ELF-1 (cell line): ENCODE measurements at places on chromosomes 11 and 22.
A peak's percentile ranks its signal among the peaks of the same experiment; 100 is the strongest.

- DNase-seq = no peak
Measured at GRCh38 chr11:12435264-12435663, 57.9 kb downstream of the PARVA start.

DNA sequence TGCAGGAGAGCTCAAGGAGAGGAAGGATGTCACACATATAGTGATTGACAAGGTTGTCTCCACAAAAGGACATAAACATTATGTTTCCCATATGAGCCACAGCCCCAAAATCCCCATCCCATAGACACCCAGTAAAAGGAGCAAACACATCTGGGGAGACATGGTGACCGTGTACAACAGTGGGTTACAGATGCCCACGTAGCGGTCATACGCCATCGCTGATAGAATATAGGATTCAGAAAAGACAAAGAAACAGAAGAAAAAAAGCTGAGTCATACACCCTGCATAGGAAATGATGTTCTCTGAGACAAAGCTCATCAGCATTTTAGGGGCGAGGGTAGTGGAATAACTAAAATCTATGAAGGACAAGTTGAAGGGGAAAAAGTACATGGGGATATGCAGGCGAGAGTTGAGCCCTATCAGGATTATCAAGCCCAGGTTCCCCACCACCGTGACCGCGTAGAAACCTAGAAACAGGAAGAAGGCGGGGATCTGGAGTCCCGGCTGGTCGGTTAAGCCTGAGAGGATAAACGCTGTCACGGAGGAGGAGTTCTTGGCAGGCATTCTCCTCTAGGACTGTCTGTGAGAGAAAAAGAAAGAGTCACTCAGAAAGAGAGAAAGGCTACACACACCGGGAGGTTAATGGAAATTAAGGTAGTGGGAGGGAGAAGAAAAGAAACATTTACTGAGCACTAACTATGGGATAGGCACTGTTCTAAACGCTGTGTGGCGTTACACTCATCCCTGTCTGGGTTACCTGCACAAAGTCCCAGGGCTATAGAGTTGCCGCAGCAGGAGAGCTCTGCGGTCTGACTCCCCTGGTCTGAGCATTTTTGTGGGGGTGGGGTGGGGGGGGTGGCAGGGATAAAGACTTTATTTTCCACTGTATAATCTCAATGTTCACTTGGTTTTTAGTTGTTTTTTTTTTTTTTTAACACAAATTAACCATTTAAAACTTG lies 36.1 kb upstream of the OR8B8 start:
- peak; percentile 64 for DNase-seq

DNA sequence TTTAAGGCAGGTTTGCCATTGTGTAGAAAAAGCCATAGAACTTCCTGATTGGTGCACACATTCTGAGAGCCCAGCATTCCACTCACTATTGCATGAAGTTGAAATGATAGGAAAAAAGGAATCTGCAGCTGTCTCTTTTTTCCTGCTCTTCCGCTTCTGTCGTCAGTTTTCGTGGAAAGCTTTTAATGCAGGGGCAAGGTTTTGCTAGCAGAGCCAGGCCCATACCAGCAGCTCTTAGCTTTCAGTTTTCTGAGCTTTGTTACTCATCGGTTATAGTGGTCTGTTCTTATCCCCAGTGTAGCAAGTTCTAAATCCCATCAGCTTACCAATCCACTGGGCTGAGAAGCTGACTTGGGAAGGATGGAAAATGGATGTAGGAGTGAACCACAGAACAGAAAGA lies 162.9 kb upstream of the TTC12 start:
- no peak for DNase-seq

DNA sequence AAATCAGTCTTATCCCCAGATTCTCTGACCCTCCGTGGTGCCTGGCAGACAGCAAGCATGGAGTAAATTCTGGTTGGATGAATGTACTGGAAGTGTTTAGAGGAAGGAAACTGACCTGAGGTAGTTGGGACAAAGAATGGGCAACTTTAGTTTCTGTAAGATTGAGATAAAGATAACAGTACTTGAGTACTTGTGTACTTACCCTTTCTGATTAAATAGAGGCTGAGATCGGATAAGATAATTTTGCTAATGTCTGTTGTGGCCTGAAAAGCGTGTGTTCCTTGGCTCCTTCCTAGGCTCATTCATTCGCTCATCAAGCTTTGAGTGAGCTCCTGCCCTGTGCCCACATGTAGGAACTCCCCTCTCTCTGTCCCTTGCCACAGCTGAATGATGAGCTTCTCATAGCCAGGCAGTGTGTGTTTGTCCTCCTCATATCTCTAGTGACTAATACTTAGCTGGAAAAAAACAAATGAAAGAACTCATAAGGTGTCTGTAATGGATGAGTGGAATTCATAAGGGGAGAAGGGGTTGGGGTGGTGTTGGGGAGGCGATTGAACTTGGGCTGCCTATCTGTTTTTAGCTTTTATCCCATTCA lies 118.1 kb downstream of the DBX1 start:
- DNase-seq = no peak

DNA sequence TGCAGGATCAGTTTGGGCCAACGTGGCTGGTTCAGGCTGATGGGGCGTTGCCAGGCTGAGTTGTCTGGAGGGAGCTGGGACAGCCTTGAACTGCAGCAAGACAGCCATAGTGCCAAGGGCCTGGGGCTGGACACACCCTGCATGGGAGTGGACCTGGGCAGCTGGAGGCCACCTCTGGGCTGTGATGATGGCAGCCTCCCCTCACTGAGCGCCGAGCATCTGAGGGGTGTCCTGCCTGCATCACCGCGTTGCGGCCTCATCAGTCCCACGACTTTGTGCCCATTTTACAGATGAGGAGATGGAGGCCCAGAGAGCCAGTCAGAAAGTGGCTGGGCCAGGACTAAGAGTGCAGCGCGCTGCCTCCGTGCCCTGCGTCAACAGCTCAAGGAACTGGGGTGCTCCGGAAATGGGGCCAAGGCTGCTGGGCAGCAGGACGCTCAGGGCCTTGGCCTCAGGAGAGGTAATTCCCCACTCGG lies 590 bp upstream of the TSPO start:
- DNase-seq = no peak

GRCh38 chr11:131767421-131767820 lies 397.0 kb downstream of the NTM start:
- DNase-seq = no peak

- DNase-seq = peak; percentile 44
Measured at GRCh38 chr11:100639140-100639539, 47.9 kb upstream of the ARHGAP42 start.

DNA sequence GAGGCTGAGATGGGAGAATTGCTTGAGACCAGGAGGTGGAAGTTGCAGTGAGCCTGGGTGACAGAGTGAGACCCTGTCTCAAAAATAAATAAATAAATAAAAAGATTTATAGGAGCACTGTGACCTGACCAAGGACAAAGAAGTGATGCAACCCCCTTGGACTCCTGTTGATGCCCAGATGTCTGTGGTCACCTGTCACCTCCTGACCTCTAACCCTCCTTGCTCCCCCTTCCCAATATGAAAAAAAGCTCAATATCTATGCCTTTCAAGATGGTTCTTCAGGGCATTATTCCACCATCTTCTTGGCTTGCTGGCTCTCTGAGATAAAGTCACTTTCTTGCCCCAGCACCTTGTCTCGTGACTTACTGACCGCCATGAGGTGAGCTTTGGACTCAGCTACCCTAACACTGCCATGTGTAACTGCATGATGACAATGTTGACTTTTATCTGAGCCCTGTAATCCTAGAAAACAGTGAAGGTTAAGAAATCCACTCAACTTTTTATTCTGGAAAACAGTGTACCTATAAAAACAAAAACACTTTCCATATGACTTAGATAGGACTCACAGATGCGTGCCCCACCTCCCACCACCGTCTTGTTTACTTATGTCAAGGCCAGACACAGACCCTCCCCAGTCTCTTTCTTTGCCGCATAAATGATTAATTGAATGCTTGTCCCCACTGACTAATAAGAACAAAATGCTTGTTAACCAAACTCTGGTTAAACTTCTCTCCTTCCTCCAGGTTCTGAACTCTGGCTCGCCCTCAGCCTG lies 360.5 kb downstream of the BUD13 start:
- no peak for DNase-seq

DNA sequence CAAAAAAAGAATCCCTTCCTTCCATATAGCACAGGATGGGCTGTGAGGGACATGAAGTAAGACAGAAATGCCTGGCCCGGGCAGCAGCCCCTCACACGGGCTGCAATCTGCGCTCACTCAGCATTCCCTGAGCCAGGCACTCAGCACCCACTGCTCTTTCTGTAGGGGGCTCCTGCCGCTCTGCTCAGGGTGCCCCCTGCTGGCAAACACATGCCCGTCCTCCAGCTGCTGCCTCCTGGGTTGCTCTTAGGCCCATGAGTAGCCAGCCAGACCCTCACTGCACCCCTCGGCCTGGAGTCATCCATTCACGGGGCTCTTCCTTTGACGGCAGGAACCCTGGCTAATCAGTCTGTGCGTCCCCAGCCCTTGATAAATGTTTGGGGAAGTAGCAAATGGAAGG lies 6.9 kb downstream of the MCAT start:
- peak; percentile 77 for DNase-seq

- DNase-seq = no peak
Measured at GRCh38 chr11:44548032-44548695, 17.3 kb upstream of the CD82 start.

- no peak for DNase-seq
Measured at GRCh38 chr11:85569525-85569924, 57.6 kb downstream of the DLG2 start.

- DNase-seq = peak; percentile 62
Measured at GRCh38 chr11:126113515-126113957, 50.9 kb upstream of the CDON start.

GRCh38 chr22:30296324-30296723 lies 7.0 kb upstream of the CASTOR1 start:
- DNase-seq = no peak
